ENCODE measurements at places on chromosomes 11 and 22.

- DNase-seq = no peak
These were observed 1.1 kb upstream of the APOBEC3F start for GRCh38 chr22:39039306-39040126.

DNA sequence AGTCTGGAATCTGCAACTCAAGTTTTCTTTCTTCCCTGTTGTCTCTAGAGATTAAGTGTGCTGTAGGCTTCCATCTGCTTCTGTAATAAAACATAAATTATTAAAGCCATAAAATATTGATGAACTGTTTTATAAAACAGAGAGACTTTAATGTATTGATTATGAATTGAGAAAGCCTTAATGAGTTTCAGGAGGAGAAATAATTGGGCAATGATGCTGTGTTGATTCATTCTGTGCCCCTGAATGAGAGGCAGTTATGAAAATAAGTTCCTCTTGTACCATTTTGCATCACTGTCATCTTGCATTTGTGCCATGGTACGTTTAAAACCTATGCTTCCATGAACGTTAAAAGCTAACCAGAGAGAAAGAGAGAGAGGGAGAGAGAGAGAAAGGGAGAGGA lies 194.1 kb upstream of the LARGE1 start:
- no peak for DNase-seq

GRCh38 chr11:2156416-2157182 lies 4.4 kb downstream of the INS start:
- DNase-seq = peak; percentile 28

GRCh38 chr11:61814247-61814957 lies 2.4 kb downstream of the FADS1 start:
- peak; percentile 61 for DNase-seq

GRCh38 chr11:46229230-46229629 lies 48.2 kb upstream of the CREB3L1 start:
- DNase-seq = no peak

GRCh38 chr11:27281276-27281675 lies 81.7 kb downstream of the CCDC34 start:
- DNase-seq = no peak

DNA sequence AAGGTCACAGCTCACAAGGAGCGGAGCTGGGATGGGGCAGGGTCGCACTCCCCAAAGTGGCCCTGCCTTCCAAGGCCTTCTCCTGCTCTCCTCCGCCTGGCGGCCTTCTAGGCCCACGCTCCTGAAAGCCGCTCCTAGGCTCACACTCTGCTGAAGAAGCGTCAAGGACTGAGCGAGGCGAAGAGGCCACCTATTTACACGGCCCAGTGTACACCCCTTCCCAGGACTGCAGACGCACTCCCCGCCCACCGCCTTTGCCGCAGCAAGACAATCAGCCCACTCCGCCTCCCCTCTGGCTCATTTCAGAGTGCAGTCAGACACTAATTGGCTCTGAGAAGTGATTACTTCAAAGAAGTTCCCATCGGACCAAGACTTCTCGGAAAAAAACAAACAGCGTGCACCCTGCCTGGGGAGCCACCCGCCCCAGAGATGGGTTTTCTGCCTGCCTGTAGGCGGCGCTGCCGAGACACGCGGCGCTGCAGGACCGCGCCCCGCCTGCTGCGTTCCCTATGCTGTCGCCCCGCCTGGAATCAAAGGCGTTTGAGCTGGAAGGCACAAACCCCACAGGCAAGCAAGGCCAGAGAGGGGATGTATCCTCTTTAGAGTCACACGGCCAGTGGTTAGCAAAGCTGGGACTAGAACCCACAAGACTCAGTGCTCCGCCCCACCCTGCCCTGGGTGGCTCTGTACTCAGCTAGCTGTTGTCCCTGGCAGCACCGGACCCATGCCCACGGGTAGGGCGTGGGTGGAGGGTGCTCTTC lies 414.8 kb downstream of the BUD13 start:
- no peak for DNase-seq

DNA sequence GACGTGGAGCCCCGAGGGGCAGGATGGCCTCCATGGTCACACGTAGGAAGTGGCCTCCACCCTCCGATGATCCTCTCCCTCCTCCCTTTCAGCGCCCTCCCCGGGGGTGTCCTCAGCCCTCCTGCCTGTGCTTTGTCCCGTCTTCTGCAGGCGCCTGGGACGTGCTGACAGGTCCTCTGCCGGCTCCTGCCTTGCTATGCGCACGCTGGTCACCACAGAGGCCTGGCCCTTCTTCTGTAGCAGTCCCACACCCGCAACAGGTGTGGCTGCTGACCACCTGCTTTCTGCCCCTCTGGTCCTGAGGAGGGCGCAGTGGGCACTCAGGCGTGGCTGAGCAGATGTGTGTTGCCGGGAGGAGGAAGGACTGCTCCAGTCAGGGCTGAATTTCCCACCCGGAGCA lies 27.7 kb upstream of the PPP6R3 start:
- DNase-seq = no peak

- no peak for DNase-seq
These were observed 71.4 kb downstream of the FANCF start for GRCh38 chr11:22554221-22554620.

DNA sequence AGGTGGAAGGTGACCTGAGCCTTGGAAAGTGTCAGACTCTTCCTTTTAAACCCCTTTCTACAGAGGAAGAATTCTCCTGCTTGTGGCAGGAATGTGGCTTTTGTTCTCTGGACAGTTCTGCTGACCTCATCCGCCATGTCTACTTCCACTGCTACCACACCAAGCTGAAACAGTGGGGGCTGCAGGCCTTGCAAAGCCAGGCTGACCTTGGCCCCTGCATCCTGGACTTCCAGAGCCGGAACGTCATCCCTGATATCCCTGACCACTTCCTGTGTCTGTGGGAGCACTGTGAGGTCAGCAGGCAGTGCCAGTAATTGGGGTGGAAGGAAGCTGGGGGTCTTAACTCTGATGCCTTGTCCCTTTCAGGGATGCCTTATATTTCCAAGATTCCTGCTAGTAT lies 9.3 kb downstream of the HINFP start:
- DNase-seq = no peak

DNA sequence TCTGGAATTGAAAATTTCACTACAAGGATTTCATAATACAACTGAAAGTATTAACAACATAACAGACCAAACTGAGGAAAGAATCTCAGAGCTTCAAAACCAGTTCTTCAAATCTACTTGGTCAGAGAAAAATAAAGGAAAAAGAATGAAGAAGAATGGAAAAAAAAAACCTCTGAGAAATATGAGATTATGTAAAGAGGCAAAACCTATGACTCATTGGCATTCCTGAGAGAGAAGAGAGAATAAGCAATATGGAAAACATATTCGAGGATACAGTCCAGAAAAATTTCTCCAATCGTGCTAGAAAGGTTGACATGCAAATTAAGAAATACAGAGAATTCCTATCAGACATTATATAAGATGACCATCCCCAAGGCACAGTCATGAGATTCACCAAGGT lies 23.4 kb upstream of the GPR83 start:
- no peak for DNase-seq

DNA sequence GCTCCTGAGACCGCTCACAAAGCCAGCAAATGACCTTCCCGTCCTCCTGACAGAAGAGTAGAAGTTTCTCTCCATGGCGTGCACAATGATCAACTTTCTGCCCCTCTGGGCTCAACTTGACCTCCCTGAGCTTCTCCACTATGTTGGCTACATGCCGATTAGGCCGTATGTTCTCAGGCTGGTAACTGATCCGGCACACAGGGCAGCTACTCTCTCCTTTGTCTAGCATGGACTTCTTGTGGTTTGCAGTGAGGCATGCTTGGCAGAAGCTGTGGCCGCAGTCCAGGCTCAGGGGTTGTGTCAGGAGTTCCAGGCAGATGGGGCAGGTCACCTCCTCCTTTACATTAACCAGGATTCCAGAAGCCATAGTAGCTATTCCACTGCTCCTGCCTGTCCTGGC lies 5.1 kb downstream of the TRIM5 start:
- no peak for DNase-seq

DNA sequence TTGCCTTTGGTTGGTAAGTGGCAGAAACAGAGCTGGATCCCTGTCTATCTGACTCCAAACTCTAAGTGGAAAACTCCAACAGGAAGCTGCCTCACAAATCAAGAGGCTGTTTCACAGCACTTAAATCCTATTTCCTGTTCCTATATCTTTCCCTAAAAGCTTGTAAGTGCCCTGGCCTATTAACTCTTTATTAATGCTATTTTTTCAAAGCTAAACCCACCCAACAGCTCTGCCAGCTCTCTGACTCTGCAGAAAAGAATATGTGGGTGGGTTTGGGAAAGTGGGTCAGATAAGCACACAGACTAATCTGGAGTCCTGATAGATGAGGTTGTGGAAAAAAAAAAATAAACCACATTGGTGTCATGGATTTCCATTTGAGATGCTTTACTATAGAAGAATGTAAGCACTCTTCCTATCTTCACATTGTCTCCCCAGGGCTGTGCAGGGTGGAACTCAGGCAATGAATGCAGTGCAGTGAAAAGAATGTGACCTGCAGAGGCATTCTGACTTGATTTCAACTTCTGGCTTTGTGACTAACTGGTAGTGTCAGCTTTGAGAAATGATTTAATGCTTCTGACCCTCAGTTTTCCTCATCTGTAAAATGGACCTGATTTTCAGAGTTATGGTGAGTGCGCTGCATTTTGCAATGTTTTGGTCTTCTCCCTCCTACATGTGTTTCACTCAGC lies 125.6 kb downstream of the AASDHPPT start:
- no peak for DNase-seq

All from caudate nucleus (tissue), 63 donors.